ENCODE measurements at places on chromosomes 7 and 10.

DNA sequence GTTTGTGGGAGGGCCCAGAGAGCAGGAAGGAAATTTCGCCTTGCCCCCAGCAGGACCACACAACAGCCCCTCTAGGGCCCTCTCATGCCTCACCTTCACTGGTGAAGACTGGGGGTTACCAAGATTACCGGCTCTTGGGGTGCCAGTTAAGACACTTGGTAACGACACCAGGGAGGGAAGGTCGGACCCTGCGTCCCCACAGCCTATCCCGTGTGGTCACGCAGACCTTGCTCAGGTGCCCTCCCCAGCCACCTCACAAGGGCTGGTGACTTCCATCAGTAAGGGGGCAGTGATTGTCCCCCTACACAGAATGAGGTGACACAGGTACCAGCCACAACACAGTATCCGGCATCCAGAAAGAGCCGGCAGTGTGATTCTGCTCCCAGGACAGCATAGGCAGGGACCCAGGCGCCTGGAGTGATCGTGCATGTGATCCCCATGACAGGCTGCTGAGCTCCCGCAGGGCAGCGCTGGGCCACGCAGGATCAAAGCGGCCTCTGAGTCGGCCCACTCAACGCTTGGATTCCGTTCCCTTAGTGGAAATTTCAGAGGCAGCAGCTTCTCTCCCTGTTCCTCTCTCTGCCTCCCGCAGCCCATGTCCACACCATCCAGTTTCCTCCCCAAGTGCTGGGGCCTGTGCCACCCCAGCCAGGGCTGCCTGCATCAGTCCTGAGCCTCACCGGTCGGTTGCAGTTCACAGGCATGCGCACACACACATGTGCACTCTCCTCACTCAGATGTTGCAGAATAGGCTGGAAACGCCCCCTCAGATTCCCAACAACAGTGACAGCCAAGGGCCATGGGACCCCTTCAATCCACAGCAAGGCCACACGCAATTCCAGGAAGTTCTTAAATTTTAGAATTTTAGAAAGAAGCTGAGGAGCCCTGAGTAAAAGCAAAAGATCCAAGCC, 35.8 kb downstream of the CAMK2B start:
- DNase-seq = no peak

GRCh38 chr7:48035967-48036478, 680 bp downstream of the C7orf57 start:
- no peak for DNase-seq

- DNase-seq = no peak
These were observed 307.9 kb downstream of the PARD3 start for GRCh38 chr10:34507217-34507616.

DNA sequence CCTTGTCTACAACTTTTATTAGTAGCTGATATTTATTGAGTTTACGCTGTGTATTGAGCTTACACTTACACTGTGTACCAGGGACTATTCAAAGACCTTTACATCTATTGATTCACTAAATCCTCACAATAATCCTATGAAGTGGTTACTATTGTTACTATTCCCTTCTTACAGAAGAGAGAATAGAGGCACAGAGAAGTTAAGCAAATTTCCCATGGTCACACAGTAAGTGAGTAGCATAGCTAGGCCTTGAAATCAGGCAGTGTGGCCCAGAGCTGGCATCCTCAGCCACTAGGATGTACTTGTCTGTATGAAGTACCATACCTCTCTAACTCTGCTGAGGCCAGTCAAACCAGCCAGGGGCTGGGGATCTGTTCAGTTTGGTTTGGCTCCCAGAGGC, 7.6 kb downstream of the COL13A1 start:
- DNase-seq = no peak

DNA sequence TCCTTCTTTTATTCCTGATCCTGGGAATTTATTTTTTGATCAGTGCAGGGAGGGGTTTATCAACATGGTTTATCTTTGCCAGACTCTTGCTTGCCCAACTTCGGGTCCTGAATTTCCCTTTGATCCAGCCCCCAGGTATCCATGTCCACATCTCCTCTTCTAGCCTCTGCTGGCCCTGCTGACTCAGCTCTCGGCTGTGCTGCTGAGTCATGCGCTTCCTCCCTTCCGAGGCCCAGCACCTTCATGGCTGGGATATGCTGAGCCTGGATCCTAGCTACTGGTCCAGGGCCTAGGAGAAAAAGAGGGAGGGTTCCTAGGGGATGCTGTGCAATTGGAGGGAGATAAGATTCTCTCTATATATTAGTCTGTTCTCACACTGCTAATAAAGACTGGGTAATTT, 380.7 kb upstream of the SHH start:
- DNase-seq = no peak

DNA sequence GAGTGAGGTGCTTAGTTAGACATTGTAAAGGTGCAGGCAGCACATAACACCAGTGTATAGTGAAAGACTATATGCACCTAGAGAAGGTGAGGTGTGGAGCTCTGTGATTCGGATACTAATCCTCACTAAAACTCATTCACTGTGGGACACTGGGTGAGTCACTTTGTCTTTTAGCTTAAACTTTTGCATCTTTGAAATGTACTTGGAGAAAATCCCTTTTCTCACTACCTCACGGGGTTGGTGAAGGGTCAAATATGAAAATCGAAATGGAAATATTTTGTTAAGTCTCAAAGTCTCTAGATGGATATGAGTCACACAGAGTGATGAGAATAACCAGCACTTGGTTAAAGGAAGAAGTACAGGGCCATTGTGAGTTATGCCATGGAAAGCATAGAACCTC, 38.0 kb downstream of the MDFIC start:
- no peak for DNase-seq

DNA sequence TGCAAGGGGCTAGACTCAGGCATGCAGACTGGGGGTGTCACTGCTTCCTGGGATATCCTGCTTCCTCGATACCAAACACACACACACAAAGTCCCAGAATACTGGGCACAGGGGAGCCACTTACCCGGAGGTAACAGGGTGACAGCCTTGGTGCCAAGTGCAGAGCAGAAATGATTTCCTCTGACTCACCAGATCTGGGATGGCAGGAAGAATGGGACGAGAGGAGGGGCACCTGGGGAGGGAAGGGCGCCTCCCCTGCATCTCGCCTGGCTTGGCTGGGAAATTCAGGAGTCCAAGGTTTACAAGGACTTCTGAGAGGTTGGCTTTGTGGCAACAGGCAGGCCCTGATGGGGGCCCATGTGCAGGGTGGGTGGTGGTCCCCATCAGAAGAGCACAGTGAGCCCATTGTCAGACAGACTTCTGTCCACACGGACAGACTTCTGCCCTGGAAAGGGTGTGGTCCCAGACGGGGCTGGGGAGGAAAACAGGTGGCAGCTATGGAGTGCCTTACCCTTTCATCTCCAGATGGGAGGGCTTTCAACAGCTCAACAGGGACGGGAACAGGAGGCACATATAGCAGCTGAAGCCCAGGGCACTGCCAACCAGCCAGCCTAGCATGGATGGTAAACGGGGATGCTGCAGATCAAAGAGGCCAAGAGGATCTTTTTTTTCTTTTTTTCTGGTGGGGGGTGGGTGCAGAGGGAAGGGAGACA, 9.7 kb upstream of the CCL24 start:
- DNase-seq = no peak

- no peak for DNase-seq
These were observed 187.8 kb downstream of the CRPPA start for GRCh38 chr7:16233517-16233916.

DNA sequence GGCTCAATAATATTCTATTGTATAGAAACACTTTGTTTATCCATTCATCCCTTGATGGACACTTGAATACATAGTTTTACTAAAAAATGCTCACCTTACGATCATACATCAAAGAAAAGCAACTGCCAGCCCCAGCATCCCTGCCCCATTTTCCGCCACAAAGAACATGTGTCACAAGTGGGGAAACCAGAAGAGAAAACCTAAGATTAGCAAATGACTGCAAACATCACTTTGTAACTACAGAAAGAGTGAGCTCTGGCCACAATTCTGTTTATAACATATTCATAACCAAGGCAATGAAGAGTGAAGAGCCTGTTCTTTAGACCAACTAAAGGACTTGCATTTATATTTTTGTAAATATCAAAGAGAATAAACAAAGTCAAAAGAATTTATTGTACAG, 89.8 kb downstream of the DOCK4 start:
- DNase-seq = no peak

DNA sequence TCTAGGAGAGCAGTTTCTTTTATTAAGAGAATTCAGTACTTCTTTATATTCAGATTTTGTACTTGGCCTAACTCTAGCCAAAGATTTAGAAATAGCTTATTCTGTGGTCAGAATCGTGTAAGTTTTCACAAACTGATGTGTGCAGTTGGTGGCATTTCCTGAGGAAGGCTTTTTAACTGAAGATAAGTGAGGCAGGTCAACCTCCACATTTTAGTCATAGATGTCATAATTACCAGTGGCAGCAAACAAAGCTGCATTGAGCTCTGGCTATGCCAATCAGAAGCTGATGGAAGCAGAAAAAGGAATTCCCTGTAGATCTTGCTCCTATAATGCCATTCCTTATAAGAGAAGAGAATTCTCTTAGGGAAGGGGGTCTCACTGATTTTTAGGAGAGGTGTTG, 141.3 kb upstream of the SP8 start:
- no peak for DNase-seq

- no peak for DNase-seq
These were observed 21.3 kb downstream of the DLG5 start for GRCh38 chr10:77905086-77905748.

GRCh38 chr10:95573964-95574604, 12.9 kb upstream of the SORBS1 start:
- no peak for DNase-seq

- DNase-seq = no peak
These were observed 71.0 kb upstream of the STK17A start for GRCh38 chr7:43511769-43512515.

- DNase-seq = peak; percentile 78
These were observed 19.9 kb downstream of the ACTA2 start for GRCh38 chr10:88932539-88933256.

DNA sequence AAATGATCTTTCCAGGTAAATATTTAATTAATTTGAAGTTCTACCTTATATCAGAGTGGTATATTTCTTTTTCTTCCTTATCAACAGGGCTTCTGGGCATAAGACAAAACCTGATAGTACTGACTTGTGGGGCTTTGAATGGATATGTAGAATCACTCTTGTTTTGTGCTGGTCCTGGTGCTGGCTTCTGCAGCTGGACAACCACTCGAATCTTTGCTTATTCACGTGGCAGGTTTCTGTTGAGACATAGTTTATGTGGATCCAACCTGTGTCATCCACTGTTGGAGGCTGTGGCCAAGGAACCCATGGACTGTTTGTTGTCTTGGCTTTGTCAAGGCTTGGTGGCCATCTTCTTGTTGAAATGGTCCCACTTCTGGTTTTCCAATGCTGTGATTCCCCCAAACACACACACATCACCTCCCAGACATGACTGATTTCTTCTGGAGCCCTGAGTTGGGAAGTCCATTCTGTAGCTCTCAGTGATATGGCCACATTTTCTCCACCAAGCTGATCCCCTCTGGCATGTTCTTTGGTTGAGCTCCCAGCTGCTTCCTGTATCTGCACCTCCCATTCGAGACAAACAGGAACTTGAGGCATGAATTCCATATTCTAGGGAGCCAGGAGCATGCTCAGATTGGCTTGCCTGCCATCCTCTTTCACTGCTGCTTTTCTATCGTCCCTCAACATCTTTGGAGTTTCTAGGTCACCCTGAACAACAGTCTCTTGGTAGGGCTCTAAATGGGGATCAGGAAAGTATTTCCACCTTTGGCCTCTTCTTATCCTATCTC, 19.5 kb downstream of the TAS2R41 start:
- DNase-seq = no peak

GRCh38 chr7:54839575-54840213, 80.7 kb upstream of the SEC61G start:
- no peak for DNase-seq

DNA sequence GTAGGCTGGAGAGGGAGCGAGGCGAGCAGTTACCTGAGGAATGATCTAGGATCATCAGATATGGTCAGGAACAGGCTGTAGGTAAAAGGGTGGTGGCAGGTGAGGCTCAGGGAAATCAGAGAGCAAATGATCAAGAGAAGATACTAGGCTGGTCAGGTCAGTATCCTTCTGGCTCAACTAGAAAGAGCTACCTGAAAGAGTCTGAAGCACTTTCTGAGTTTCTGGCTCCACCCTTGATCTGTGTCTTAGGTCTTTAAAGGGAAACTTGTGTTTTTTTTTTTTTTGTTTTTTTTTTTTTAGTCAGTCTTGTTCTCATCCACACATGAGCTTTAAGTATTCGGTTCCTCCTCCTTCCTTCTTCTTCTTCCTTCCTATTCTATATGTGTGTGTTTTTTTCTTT, 10.5 kb downstream of the ADAM22 start:
- DNase-seq = no peak

GRCh38 chr7:157235357-157236333, 96.9 kb downstream of the UBE3C start:
- DNase-seq = no peak

DNA sequence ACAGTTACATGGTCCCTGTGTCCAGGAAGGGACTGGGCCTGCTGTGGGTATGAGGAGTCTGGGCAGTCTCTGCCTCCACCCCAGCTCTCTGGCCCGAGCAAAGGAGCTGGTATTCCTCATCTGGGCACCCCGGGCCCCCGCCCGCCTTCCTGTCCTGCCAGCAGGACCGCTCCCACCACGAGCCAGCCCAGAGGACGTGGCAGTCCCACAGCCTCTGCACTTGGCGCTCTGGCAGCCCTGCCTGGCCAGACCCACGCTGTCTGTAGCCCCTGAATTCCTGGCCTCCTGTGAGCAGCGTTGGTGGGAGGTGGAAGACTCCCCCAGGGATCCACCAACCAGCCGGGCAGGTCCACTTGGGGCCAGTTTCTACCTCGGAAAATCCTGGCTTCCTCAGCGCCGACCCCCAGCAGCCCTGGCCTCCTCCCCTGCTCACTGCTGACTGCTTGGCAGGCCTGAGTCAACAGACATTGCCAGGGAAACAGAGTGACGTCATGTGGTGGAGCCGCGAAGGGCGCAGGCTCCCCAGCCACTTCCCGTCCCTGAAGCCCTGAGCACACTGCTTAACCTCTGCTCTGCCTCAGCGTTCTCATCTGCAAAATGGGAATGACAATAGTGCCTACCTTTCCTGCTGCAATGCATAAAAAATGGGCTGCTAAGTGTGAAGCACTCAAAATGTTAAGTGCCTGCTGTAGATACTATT, 21.6 kb upstream of the LIMK1 start:
- peak; percentile 69 for DNase-seq

- DNase-seq = no peak
These were observed 19.7 kb downstream of the EXOC6 start for GRCh38 chr10:92868036-92868435.

DNA sequence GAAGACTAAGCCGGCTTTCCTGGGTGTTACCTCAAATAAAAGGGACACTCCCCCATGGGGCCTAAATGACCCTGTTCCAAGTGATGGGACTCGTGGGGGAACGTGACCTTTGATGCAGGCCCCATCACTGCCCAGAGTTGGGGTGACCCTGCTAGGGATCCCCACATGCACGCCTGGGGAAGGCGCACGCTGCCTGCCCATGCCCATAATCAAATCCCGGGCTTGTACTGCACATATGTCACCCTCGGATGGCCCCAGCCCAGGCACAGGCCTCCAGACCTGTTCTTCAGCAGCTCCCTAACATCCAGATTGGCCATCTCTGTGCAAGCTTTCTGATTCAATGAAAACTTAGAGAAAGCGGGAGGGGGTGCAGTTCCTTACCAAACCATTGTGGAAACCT, 14.7 kb downstream of the EBF3 start:
- DNase-seq = no peak

Data from foreskin melanocyte (primary cell).